ENCODE measurements at places on chromosomes 12 and 14. TPM values are rescaled to one million over a fixed set of nuclear protein-coding genes. Genes with fewer than 3 reads are reported as not detected.

Gene AMHR2
- not detected for total RNA-seq

- no peak for DNase-seq
These were observed 25.0 kb downstream of the RAB35 start for GRCh38 chr12:120091371-120092090.

DNA sequence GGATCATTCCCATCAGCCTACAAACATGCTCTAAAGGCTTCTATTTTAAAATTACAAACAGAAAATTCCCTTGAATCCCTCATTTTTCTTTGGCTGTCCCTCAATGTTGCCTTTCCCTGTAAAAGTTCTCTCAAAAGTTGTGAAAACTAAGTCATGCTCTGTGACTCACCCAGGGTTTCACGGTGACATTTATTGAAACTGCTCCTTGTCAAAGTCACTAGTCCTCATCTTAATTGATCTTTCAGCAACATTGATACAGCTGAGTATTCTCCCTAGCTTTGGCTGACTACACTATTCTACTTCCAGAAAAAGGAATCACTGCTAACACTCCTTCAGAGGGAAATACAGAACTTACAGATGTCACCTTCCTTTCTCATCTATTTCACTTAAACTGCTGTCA is 65.7 kb downstream of the ASCL4 start:
- no peak for DNase-seq

Gene TGFB3
- total RNA-seq, result 9.9 TPM

- DNase-seq, result no peak
These were observed 24.2 kb downstream of the GOLGA3 start for GRCh38 chr12:132804426-132804861.

GRCh38 chr12:127143020-127143419 is 1124.0 kb upstream of the TMEM132C start:
- no peak for DNase-seq

Measured in fibroblast of the aortic adventitia (primary cell).